ENCODE measurements at places on chromosomes 6 and 20. TPM values are rescaled to one million over a fixed set of nuclear protein-coding genes. Genes with fewer than 3 reads are reported as not detected.

Gene AVP
- total RNA-seq, result not detected

DNA sequence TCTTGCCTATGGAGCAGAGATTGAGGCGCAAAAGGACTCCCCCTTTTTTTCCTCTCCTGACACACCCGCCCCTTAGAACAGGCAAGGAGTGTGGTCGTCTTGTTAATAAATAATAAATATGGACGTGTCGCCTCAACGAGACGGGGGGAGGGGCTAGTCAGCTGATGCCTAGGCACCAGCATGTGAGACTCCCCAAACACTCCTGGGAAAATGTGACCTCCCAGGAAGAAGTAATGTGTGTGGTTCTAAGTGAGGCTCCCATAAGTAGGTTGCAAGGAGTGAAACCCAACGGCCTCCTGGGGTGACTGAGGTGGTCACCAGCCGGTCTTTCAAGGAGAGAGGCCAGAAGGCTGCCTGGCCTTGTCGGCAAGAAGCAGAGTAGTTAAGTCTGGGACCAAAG is 1.1 kb upstream of the FAXC start:
- H3K4me3 ChIP-seq, result no peak overlapping the region
- no peak for DNase-seq
- H3K27ac ChIP-seq, result no peak overlapping the region
- peaks cover 10% of the 10 kb centered on the region for H3K4me1 ChIP-seq
- no peaks in the 10 kb centered on the region for H3K36me3 ChIP-seq

- H3K27ac ChIP-seq, result peak overlapping the region; percentile 34
- H3K27me3 ChIP-seq, result no peaks in the 10 kb centered on the region
- peaks cover 61% of the 10 kb centered on the region for H3K4me1 ChIP-seq
- H3K4me3 ChIP-seq, result no peak overlapping the region
- DNase-seq, result peak; percentile 71
These were observed 99.9 kb upstream of the PMEPA1 start for GRCh38 chr20:57809661-57810172.

Gene IL17F
- not detected for total RNA-seq

- no peaks in the 10 kb centered on the region for H3K4me1 ChIP-seq
- H3K4me3 ChIP-seq, result no peak overlapping the region
- H3K27me3 ChIP-seq, result peaks cover 10% of the 10 kb centered on the region
- H3K27ac ChIP-seq, result no peak overlapping the region
These were observed 202.6 kb downstream of the SOD2 start for GRCh38 chr6:159490298-159490937.

GRCh38 chr6:108902382-108902792 is 54.2 kb downstream of the ARMC2 start:
- no peak overlapping the region for H3K4me3 ChIP-seq
- peak overlapping the region; percentile 43 for H3K27ac ChIP-seq
- no peak for DNase-seq
- H3K27me3 ChIP-seq, result no peaks in the 10 kb centered on the region
- peaks cover 3% of the 10 kb centered on the region for H3K36me3 ChIP-seq

Gene MAS1
- total RNA-seq, result not detected

DNA sequence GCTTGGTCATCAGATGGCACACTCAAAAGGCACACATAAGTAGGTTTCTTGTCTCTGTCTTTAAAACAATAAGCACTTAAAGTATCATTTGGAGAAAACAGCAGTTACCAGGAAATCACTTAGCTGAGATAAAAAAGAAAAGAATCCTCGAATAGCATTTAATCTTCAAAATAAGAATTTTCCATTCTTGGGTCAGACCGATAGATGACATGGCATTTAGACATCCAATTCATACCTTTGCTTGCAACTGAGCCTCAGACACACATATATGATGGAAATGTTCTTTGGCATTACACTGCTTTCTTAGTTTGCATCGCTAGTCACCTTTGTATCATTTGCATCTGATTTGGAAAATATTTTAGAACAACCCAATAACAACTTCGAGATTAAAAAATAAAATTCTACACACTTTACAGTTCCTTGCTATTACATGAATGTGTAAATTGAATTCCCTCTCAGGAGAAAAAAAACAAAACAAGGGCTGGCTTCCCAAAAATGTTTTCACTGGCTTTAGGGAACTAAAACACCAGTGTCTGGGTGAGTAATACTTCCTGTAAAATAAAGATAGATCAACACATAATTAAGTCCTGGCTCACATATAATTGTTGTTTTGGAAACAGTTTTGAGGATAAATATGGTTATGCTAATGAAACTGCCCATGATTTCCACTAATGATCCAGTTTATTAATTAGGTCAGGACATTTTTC is 1.3 kb upstream of the RNF217 start:
- no peak for DNase-seq
- H3K4me1 ChIP-seq, result peaks cover 62% of the 10 kb centered on the region
- no peaks in the 10 kb centered on the region for H3K27me3 ChIP-seq
- peak overlapping the region; percentile 97 for H3K27ac ChIP-seq
- H3K4me3 ChIP-seq, result peak overlapping the region; percentile 86

- no peak overlapping the region for H3K27ac ChIP-seq
- DNase-seq, result no peak
- H3K27me3 ChIP-seq, result peaks cover 36% of the 10 kb centered on the region
These were observed 26.6 kb upstream of the EDN3 start for GRCh38 chr20:59273739-59274357.

- H3K4me3 ChIP-seq, result peak overlapping the region; percentile 95
- H3K27ac ChIP-seq, result peak overlapping the region; percentile 97
- H3K4me1 ChIP-seq, result peaks cover 32% of the 10 kb centered on the region
- H3K36me3 ChIP-seq, result no peaks in the 10 kb centered on the region
- no peaks in the 10 kb centered on the region for H3K27me3 ChIP-seq
These were observed 709 bp upstream of the ZNF76 start for GRCh38 chr6:35258858-35259193.

Gene IFT52
- total RNA-seq, result 41.1 TPM

All from chondrocyte (in vitro differentiated cells).